ENCODE measurements at places on chromosomes 3 and 15.

- no peak for DNase-seq
These were observed 55.9 kb upstream of the OSBPL11 start for GRCh38 chr3:125651244-125651643.

DNA sequence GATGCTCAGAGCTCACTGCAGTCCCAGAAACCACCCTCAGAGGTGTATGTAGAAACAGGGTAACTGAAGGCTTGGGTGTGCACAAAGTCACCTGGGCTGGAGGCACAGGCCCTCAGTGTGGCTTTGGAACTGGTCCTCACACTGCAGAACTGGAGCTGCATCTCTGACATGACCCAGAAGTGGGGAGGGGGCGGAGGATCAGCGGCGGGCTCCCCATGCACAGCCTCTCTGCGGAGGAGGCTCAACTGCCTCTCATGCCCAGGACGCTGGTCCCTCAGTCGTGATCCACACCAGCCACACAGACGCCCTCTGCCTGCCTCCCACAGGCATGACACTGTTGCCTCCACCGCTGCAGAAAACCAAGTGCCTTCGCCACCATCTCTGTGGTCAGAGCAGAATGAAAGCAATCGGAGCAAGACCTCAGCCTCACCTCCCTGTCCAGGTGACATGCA is 73.7 kb downstream of the TM2D3 start:
- no peak for DNase-seq

- DNase-seq: no peak
These were observed 541.2 kb downstream of the RBMS3 start for GRCh38 chr3:29822071-29822470.

- no peak for DNase-seq
These were observed 842 bp downstream of the FSTL1 start for GRCh38 chr3:120449701-120450599.

- DNase-seq: no peak
These were observed 89.4 kb upstream of the SKOR1 start for GRCh38 chr15:67735896-67736295.

Data from CD4-positive, alpha-beta memory T cell (primary cell).